ENCODE measurements at places on chromosomes 5 and 9. TPM values are rescaled to one million over a fixed set of nuclear protein-coding genes. Genes with fewer than 3 reads are reported as not detected.

The PPP3R2 gene
- total RNA-seq, result not detected

The SCGB3A1 gene
- total RNA-seq, result not detected

The SLC22A4 gene
- 17.5 TPM for total RNA-seq

The MVB12B gene
- 5.5 TPM for total RNA-seq

DNA sequence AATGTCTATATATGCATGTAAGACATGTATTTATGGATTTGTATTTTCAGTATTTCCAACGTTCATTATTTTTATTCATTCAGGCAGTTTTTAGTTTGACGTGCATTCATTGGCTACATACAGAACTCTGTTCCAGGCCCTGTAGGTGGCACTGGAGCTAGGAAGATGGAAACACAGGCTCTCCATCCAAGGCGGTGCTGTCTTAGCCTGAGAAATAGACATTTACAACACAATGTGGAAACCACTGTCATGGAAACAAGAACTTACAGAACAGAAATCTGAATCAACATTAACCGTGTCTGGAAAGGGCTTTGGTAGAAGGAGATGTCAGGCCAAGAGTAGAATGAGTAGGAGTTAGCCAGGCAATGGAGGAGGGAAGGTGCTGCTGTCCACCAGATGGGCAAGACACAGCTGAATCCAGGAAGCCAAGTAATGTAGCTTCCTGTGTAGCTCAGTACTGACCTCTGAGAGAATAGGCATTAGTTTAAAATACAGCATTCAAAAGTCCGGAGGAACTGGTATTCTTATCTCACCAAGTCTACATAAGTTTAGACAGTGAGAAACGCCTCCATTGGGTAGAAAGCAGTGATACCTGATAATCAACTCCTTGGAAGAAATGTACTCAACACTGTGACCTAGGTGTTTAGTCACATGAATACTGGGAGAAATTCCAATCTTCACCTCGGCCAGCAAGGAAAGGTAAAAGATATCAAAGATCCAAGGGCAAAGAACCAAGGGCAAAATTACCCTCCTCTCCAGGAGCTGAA lies 388.6 kb upstream of the CDH6 start:
- H3K27me3 ChIP-seq, result no peaks in the 10 kb centered on the region
- H3K36me3 ChIP-seq, result no peaks in the 10 kb centered on the region
- no peak for DNase-seq
- no peak overlapping the region for H3K27ac ChIP-seq
- no peaks in the 10 kb centered on the region for H3K4me1 ChIP-seq

DNA sequence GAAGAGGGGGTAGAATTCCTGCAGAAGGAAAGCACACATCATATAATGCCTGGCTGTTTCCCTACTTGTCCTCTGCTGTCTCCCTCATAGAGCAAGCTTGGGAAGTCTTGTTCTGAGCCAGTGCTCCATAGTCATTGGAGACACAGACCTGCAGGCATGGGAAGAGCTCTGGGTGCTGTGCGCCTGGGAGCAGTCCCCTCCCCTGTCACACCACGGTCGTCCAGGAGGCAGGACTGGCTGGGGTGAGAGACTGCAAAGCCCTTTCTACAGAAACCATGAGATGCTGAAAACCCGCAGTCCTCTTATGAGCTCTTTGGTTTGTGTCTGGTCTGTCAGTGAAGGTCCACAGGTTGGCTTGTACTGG lies 64.6 kb downstream of the GPR21 start:
- peaks cover 70% of the 10 kb centered on the region for H3K36me3 ChIP-seq
- H3K27me3 ChIP-seq, result no peaks in the 10 kb centered on the region
- no peak overlapping the region for H3K4me3 ChIP-seq
- H3K27ac ChIP-seq, result no peak overlapping the region

- H3K27ac ChIP-seq, result no peak overlapping the region
- peaks cover 20% of the 10 kb centered on the region for H3K27me3 ChIP-seq
- H3K36me3 ChIP-seq, result no peaks in the 10 kb centered on the region
- H3K4me1 ChIP-seq, result no peaks in the 10 kb centered on the region
- no peak overlapping the region for H3K4me3 ChIP-seq
- DNase-seq, result no peak
These were observed 48.4 kb upstream of the SUSD3 start for GRCh38 chr9:93010056-93010455.

DNA sequence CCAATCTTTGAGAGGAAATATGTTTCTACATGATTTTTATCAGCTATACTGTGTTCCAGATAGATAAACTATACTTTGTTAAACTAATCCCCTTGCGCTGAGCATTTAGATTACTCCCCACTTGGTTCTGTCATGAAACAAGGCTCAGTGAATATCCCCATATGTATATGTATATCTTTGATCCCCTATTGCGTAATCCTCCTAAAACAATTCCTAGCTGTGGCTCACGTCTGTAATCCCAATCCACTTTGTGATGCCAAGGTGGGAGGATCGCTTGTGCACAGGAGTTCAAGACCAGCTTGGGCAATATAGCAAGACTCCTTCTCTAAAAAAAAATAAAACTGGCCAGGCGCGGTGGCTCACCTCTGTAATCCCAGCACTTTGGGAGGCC lies 2.7 kb downstream of the PHYHD1 start:
- no peak overlapping the region for H3K27ac ChIP-seq
- no peaks in the 10 kb centered on the region for H3K27me3 ChIP-seq
- H3K4me3 ChIP-seq, result no peak overlapping the region
- peaks cover 13% of the 10 kb centered on the region for H3K36me3 ChIP-seq
- peaks cover 17% of the 10 kb centered on the region for H3K4me1 ChIP-seq
- DNase-seq, result no peak

- no peaks in the 10 kb centered on the region for H3K36me3 ChIP-seq
- H3K4me3 ChIP-seq, result no peak overlapping the region
- H3K27ac ChIP-seq, result no peak overlapping the region
- DNase-seq, result no peak
- H3K4me1 ChIP-seq, result peaks cover 11% of the 10 kb centered on the region
These were observed 58.7 kb downstream of the FYB1 start for GRCh38 chr5:39160576-39161213.

GRCh38 chr9:14218253-14218652 lies 95.7 kb downstream of the NFIB start:
- H3K4me1 ChIP-seq, result peaks cover 58% of the 10 kb centered on the region
- no peak overlapping the region for H3K27ac ChIP-seq
- H3K4me3 ChIP-seq, result no peak overlapping the region
- DNase-seq, result no peak
- H3K36me3 ChIP-seq, result peaks cover 19% of the 10 kb centered on the region

DNA sequence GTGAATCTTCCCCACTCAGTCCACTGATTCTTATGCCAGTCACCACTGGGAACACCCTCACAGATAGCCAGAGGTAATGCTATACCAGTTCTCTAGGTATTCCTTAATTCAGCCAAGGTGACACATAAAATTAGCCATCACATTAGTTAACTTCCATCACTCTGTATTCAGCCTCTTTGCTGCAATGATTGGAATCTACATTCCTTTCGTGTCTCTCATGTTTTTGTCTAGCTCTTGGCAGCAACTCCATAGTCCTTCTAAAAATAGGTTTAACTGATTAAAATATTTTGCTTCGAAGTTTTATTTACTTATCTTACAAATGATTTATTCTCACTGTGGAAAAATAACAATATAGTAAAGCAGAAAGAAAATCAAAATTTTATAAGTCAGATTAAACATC lies 19.6 kb upstream of the RNF20 start:
- H3K4me3 ChIP-seq, result no peak overlapping the region
- H3K4me1 ChIP-seq, result peaks cover 9% of the 10 kb centered on the region
- H3K36me3 ChIP-seq, result no peaks in the 10 kb centered on the region
- H3K27me3 ChIP-seq, result peaks cover 20% of the 10 kb centered on the region
